ENCODE measurements at places on chromosomes 3 and 15.

DNA sequence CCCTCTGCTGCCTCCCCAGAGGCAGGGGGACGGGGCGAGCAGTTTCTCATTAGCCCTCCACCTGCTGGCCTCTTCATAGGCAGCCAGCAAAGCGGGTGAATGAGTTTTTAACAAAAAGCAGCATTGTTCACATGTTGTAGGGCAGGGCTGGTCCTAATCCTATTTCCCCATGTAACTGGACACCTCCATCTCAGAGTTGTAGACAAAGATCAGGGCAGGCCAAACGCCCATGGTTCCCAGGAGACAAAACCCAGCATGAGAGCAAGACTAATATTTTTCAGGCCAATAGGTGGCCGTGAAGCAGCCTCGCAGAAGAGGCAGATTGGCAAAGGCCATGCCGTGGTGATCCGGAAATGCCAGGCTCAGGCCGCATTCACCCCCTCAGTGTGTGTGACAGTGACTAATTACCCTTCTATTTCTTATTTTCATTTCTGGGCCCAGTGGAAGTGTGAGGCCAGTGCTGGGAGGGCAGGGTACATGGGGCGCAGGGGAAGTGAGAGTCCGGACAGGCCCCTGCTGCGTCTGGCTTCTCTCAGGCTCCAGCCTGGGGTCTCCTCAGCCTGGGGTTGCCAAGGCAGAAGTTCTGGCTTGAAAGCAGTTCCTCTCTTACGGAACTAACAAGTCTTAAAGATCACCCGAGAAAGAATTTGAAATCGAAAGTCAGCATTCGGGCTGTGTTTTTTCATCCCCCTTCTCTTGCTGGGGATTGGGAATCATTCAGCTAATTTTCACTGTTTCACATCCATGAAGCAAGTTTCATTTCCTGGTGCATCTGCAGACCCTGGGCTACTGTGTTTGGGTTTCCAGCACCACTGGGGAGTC, 64.8 kb downstream of the BOC start:
- H3K4me1 ChIP-seq: peaks cover 8% of the 10 kb centered on the region
- no peak for DNase-seq
- peaks cover 10% of the 10 kb centered on the region for H3K36me3 ChIP-seq

GRCh38 chr15:78880242-78880533, 7.5 kb downstream of the MORF4L1 start:
- H3K4me3 ChIP-seq: no peak overlapping the region
- H3K27me3 ChIP-seq: no peaks in the 10 kb centered on the region
- H3K27ac ChIP-seq: no peak overlapping the region
- DNase-seq: no peak
- peaks cover 50% of the 10 kb centered on the region for H3K36me3 ChIP-seq
- H3K4me1 ChIP-seq: peaks cover 42% of the 10 kb centered on the region

- H3K4me1 ChIP-seq: no peaks in the 10 kb centered on the region
- H3K27me3 ChIP-seq: no peaks in the 10 kb centered on the region
- H3K27ac ChIP-seq: no peak overlapping the region
- H3K36me3 ChIP-seq: no peaks in the 10 kb centered on the region
Measured at GRCh38 chr3:179416681-179417080, 34.6 kb downstream of the GNB4 start.

DNA sequence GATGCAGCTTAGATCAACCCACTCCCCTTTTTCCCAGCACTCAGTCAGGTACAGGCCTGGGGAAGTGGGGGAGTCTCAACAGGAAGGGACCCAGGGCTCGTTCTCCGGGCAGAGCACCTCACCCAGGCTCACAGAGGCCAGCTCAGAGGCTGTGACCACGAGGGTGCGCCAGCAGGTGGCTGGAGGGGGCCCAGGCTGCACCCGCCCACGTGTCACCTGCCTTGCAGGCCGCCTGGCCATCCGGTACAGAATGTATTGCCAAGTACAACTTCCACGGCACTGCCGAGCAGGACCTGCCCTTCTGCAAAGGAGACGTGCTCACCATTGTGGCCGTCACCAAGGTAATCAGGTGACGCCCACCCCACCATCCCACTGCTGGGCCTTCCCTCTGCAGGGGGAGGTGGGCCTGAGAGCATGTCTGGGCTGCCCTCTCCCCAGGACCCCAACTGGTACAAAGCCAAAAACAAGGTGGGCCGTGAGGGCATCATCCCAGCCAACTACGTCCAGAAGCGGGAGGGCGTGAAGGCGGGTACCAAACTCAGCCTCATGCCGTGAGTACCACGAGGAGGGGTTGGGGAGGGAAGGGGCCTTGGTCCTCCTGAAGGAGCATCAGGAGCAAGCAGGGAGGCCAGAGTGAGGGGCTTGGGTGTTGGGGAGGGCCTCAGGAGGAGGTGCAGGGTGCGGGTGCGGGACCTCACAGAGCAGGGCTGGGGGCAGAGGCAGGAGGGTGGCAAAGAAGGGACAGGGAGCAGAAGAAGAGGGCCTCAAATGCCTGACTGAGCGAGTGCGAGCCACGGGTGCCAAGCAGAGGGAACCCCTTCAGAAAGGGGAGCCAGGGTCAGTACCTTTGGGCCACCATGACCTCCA, 14.0 kb upstream of the LMAN1L start:
- H3K4me3 ChIP-seq: no peak overlapping the region
- peaks cover 71% of the 10 kb centered on the region for H3K4me1 ChIP-seq
- no peaks in the 10 kb centered on the region for H3K27me3 ChIP-seq
- no peak for DNase-seq
- H3K27ac ChIP-seq: peak overlapping the region; percentile 83

DNA sequence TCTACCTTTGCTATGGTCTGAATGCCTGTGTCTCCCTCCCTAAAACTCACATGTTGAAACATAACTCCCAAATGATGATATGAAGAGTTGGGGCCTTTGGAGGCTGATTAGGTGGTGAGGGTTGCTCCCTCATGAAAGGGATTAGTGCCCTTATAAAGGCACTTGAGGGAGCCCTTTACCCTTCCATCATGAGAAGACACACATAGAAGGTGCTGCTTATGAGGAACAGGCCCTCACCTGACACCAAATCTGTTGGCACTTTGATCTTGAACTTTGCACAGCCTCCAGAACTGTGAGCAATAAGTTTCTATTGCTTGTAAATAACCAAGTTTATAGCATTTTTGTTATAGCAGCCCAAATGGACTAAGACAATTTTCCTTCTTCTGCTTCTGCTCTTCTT, 76.2 kb upstream of the ADAMTS9 start:
- DNase-seq: no peak
- H3K27me3 ChIP-seq: no peaks in the 10 kb centered on the region
- H3K27ac ChIP-seq: no peak overlapping the region
- no peak overlapping the region for H3K4me3 ChIP-seq
- H3K4me1 ChIP-seq: no peaks in the 10 kb centered on the region
- no peaks in the 10 kb centered on the region for H3K36me3 ChIP-seq

DNA sequence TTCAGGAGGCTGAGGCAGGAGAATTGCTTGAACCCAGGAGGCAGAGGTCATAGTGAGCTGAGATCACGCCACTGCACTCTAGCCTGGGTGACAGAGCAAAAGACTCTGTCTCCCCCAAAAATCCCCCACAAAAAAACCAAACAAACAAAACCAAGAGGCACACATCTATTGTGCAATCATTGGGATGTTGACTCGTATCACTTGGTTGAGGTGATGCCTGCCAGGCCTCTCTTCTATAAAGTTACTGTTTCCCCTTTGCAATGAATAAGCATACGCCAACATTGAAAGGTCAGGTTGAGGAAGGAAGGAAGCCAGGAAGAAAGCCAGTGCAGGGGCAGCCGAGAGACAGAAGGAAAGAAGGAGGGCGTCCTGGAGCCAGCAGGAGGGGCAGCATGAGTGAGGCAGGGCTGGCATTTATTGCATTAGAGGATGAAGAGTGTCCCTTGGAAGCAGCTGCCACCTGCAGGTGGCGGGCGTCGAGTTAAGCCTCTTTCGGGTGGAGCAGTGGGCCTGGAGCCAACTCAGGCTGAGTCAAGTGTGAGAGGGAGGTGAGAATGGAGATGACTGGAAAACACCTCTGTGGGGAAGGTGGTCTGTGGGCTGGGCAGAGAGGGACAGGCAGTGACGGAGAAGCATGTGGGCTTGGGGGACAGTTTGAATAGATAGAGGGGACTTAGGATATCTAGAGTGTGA, 8.3 kb upstream of the CSPG4 start:
- no peak for DNase-seq
- no peak overlapping the region for H3K27ac ChIP-seq
- H3K4me1 ChIP-seq: peaks cover 63% of the 10 kb centered on the region
- no peaks in the 10 kb centered on the region for H3K27me3 ChIP-seq
- H3K36me3 ChIP-seq: no peaks in the 10 kb centered on the region

- no peak within 1 kb of the TSS for H3K27ac ChIP-seq
- peaks cover 5% of the 10 kb centered on the region for H3K27me3 ChIP-seq
- no peak for DNase-seq
- no peak within 1 kb of the TSS for H3K4me3 ChIP-seq
Measured at GRCh38 chr15:78340231-78341056, at the start of gene CRABP1. Gene CRABP1, plus strand, starts transcription at chr15:78340353. Its CDS starts 76 bp downstream, at chr15:78340429.

DNA sequence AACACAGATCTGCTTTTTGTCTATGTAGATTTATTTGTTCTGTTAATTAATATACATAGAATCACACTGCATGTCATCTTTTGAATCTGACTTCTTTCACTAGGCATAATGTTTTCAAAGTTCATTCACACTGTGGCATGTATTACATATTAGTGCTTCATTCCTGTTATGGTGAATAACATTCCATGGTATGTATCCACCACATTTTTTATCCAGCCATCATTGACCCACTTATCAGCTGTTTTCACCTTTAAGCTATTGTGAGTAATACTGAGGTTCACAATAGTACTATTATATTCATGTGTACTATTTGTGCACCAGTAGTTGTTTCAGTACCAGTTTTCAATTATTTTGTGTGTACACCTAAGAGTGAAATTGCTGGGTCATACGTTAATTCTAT, 230.6 kb upstream of the CNTN3 start:
- no peak for DNase-seq
- no peaks in the 10 kb centered on the region for H3K4me1 ChIP-seq
- H3K4me3 ChIP-seq: no peak overlapping the region
- H3K36me3 ChIP-seq: no peaks in the 10 kb centered on the region
- no peaks in the 10 kb centered on the region for H3K27me3 ChIP-seq
- no peak overlapping the region for H3K27ac ChIP-seq

DNA sequence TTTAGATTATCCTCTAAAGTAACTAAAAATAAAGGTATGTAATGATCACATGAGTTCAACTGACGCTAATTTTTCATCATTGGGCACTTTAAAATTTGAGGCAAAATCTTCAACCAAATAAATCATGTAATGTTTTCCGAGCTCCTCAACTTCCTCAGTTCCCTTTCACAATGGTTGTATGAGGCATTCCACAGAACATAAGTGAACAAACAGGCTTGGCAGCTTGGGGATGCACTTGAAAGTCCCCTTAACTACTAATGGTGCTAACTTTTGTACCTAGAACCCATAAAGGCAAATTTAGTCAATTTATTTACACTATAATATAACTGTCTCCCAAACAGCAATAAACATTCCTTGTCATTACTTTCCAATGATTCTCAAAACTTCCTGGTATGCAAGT, 1137.9 kb downstream of the ROBO2 start:
- no peaks in the 10 kb centered on the region for H3K27me3 ChIP-seq
- H3K36me3 ChIP-seq: no peaks in the 10 kb centered on the region
- no peak for DNase-seq
- H3K4me1 ChIP-seq: no peaks in the 10 kb centered on the region
- H3K27ac ChIP-seq: no peak overlapping the region

DNA sequence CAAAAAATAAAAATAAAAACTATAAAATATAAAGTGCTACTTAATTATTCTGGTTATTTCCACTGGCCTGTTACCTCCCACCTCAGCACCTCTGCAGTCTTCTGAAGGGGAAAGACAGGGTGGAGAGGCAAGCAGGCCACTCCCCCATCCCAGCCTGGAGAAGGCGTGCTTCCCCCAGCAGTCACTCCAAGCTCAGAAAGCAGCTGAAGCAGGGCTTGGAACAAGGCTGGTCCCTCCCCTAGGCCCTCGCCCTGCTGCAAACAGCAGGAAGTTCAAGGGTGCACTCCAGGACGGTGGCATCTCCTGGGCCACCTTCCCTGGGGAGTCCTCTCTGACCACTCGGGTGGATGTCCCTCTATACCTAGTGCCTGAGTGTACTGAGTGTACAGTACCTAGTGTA, 21.4 kb downstream of the CACNA2D2 start:
- no peaks in the 10 kb centered on the region for H3K36me3 ChIP-seq
- H3K27ac ChIP-seq: no peak overlapping the region
- peaks cover 6% of the 10 kb centered on the region for H3K4me1 ChIP-seq
- DNase-seq: no peak

- H3K4me3 ChIP-seq: peak overlapping the region; percentile 60
- DNase-seq: no peak
- H3K27me3 ChIP-seq: no peaks in the 10 kb centered on the region
Measured at GRCh38 chr15:90884719-90885431, 571 bp downstream of the FES start.

- H3K4me1 ChIP-seq: peaks cover 21% of the 10 kb centered on the region
- H3K4me3 ChIP-seq: peak overlapping the region; percentile 67
- H3K36me3 ChIP-seq: no peaks in the 10 kb centered on the region
Measured at GRCh38 chr3:184230081-184230602, 757 bp downstream of the VWA5B2 start.

- H3K4me3 ChIP-seq: no peak overlapping the region
- no peaks in the 10 kb centered on the region for H3K27me3 ChIP-seq
- H3K4me1 ChIP-seq: no peaks in the 10 kb centered on the region
- DNase-seq: no peak
- H3K36me3 ChIP-seq: no peaks in the 10 kb centered on the region
Measured at GRCh38 chr3:185335799-185336198, 27.1 kb upstream of the MAP3K13 start.

- H3K4me3 ChIP-seq: no peak overlapping the region
- H3K27me3 ChIP-seq: no peaks in the 10 kb centered on the region
- no peak overlapping the region for H3K27ac ChIP-seq
Measured at GRCh38 chr3:161332792-161333191, 38.5 kb downstream of the SPTSSB start.

DNA sequence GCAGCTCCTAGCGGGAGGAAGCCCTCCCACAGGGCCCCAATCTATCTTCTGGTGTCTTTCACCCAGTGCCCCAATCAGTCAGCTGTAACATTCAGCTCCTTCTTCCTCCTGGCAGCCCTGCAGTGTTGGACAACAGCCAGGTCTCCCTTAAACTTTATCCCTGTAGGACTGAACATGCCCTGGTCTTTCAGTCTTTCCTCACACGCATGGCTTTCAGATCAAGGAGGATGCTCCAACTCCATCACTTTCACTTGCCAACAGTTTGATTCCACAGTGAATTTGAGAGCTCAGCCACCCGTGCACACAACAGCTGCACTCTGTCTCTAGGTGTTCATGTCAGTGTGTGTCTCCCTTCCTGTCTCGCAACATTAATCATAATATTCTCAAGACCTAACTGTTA, 28.5 kb upstream of the LRRC34 start:
- no peak overlapping the region for H3K27ac ChIP-seq
- H3K27me3 ChIP-seq: no peaks in the 10 kb centered on the region
- no peaks in the 10 kb centered on the region for H3K4me1 ChIP-seq
- H3K4me3 ChIP-seq: no peak overlapping the region
- DNase-seq: no peak
- H3K36me3 ChIP-seq: no peaks in the 10 kb centered on the region
